Stimulated activated CD4-positive, alpha-beta T cell treated with anti-CD3 and anti-CD28 coated beads, Interleukin-12 subunit alpha, Interleukin-12 subunit beta, amount 100 ng/mL, for 4 hours (primary cell): ENCODE measurements at places on chromosomes 7 and 10.

- DNase-seq = no peak
Observed at GRCh38 chr7:45224832-45225231, 67.2 kb downstream of the RAMP3 start.

DNA sequence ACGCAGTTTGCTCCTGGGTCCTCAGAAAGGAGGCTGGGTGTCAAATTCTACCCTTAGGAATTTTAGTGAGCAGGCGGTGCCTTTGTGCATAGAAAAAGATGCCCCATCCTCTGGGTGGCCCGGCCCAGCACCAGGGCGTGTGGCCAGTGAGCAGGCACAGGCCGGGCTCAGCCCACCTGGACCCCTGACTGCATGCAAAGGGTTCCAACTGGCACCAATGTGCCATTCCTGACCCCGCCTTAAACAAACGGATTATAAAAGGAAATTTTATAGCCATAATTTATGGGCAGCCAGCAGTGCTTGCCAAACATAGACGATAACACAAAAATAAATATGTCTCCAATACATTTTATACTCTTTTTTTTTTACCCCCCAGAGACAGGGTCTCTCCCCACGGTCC is 40.1 kb upstream of the GNA12 start:
- DNase-seq = no peak

DNA sequence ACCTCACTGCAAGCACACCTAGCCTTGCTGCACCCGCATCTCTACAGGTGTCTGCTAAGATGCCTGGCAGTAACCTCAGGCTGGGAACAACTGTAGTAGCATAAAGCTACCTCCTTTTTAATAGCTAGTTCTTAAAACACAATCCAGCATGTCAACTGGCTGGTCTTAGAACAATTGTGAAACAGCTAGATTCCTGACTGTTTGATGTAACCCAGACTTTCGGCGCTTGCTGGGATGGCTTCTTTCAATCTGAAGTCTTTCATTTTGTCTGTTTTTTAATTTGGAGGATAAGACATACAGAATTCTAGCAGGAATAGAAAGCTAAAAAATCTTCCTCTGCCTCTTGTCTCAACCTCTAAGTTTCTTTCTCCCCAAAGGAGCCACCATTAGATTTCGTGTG is 59.8 kb downstream of the GSDME start:
- DNase-seq = no peak

DNA sequence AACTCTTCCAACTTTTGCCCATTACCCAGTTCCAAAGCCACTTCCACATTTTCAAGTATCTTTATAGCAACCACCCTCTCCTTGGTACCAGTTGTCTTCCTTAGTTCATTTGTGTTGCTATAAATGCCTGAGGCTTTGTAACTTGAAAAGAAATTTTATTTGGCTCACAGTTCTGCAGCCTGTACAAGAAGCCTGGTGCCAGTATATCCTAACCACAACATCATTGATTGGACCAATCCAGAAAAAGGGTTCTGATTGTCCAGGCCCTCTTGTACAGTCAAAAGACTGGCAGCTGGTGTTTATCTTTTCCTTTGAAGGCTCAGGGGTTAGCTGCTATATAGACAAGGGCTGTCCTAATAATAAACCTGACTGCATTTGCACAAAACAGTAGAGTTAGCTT is 21.1 kb upstream of the ABCC2 start:
- DNase-seq = no peak

- DNase-seq = no peak
Observed at GRCh38 chr7:50835156-50835555, 52.5 kb upstream of the GRB10 start.

GRCh38 chr7:144588559-144589051 is 185.1 kb upstream of the NOBOX start:
- no peak for DNase-seq
